Kidney tubule cell (primary cell): ENCODE measurements at places on chromosomes 13 and 19.

DNA sequence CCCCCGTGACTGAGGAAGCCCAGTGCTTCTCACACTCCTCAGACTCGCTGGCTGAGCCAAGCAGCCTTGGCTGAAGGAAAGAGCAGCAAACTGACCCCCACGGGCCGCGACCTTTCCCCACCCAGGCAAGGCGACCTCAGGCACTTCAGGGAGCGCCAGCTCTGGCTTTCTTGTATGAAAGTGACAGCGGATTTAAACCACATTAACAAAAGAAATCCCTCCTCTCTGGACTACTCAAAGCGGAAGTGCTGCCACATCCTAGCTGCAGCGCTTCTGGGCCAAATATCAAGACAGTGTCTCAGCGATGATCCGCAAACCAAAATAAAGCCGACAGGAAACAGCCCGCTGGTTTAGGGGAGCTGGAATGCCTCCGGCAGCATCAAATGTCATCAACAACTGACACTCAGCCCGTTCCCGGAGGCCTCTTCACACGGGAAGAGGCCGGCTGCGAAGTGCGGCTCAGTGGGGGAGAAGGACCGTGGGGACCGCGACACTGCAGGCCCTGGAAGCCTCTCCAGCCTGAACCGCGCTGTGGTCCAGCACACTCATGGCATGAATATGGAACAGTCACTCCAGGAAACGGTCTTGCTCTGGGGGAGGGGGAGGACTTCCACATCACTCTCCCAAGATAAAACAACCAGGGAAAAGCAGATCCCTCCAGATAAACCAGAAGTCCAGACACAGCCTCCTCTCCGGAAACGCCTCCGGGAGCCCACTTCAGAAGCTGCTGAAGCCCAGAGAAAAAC is 1.4 kb downstream of the RASA3 start:
- peak; percentile 94 for DNase-seq

DNA sequence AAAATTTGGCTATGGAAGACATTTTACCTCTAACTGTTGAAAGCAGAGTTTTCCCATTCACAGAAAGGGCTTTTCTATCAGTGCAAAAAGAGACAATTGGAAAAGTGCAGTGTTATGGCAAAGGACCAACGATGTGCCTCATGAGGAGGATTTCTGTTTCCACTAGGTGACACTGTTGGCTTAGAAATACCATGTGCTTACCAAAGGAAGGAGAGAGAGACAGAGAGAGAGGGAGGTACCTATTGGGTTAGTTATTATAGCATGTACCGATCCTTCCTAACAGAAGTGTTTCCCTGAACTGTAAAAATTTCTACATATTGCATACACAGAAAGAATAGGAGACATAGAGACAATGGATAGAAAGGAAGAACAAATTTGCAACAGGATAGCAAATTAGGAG is 23.9 kb upstream of the PSG4 start:
- DNase-seq, result peak; percentile 22

- peak; percentile 56 for DNase-seq
These were observed 694 bp downstream of the CLN5 start for GRCh38 chr13:76992548-76993001.

GRCh38 chr19:876780-877314 is 16.1 kb downstream of the MED16 start:
- no peak for DNase-seq

DNA sequence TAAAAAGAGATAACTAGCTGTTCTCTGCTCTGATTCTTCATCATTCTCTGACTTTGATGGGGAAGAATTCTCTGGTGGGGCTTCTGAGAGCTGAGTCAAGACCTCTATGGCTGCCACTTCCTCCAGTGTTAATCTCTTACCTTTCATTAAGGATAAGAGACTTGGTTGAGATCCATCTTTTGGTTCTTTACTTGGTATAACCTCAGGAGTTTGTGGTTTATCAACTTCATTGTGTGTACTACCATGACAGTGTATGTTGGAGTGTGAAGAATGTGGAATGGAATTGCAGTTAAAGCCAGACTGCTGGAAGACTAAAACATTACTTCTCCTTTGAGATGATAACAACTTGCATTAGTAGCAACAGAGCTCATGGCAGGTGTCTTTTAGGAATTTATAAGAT is 222.0 kb downstream of the SLITRK5 start:
- peak; percentile 42 for DNase-seq

DNA sequence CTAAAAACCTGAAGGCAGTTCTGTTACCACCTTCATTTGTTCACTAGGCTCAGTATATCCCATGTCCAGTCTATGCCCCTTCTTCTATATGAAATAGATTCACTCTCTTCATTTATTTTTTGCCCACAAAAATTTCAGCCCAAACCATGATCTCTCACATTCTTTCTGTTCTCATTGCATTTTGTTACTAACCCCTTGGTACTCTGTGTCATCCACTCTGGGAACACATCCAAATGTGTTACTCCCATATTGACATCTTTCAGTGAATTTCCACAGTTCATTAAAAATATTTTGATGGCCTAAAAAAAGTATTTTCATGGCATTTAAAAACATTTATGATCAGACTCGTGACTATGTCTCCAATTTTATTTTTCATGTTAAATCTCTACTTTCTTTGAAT is 378.9 kb downstream of the SLITRK1 start:
- DNase-seq, result no peak

- DNase-seq, result peak; percentile 80
These were observed 27.7 kb downstream of the GADD45B start for GRCh38 chr19:2503521-2504109.

- DNase-seq, result no peak
These were observed 1.3 kb downstream of the KLF16 start for GRCh38 chr19:1862068-1862423.

DNA sequence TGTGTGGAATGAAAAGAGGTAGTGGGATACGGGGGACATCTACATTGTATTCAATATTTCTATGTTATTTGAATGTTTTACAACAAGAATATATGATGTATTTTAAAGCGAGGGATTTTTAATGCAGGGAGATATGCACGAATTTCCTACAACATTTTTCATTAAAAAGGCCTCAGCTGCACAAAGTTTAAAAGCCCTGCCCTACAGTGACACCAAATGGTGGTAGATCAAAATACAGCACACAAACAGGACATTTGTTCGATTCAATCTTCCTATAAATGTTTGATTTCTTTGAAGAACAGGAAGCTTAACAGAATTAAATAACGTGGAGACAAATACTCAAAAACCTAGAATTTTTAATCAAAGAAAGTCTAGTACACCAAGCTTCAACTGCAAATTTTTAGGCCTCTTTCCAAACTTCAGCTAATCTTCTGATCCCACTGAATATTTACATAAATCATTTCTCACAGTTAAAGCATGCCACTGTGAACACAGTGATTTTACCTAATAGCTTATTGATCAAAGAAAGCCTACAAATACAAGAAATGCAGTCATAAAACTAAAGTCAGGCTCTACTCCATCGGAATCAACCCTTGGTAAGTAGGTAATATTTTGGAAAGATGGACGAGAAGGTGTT is 257.2 kb downstream of the DIAPH3 start:
- DNase-seq, result peak; percentile 33
